ENCODE measurements at places on chromosomes 13 and 19.

DNA sequence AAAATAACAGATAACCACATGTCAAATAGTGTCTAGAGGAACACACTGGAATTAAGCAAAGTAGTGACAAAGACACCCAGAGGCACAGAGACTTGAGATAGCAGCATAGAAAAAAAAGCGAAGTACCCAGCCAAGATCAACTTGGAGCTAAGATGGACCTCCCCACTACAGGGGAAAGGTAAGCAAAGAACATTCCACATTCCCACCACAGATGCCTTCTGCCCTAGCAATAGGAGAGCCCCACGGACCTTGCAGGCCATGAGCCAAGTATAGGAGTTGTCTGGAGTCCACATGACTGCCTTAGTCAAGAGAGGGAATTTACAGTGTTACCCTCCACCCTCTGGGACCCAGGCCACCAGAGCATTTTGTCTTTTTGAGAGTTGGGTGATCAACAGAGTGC is 110.7 kb upstream of the SPRY2 start:
- no peak for DNase-seq

- no peak for DNase-seq
These were observed 27.5 kb downstream of the SPRYD7 start for GRCh38 chr13:49908637-49909036.

DNA sequence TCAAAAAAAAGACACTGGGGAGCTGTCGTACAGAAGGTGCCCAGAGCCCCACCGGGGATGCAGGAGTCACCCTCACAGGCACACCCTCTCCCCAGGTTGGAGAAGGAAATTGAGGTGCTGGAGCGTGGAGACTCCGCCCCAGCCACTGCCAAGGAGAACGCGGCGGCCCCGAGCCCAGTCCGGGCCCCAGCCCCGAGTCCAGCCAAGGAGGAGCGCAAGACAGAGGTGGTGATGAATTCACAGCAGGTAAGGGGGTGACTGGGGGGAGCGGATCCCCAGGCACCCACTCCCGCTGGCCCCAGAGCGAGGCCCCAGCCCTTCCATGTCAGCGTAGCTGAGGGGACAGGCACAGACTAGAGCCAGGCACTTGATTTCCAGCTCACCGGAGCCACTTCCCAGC is 19.9 kb upstream of the MISP start:
- no peak for DNase-seq

DNA sequence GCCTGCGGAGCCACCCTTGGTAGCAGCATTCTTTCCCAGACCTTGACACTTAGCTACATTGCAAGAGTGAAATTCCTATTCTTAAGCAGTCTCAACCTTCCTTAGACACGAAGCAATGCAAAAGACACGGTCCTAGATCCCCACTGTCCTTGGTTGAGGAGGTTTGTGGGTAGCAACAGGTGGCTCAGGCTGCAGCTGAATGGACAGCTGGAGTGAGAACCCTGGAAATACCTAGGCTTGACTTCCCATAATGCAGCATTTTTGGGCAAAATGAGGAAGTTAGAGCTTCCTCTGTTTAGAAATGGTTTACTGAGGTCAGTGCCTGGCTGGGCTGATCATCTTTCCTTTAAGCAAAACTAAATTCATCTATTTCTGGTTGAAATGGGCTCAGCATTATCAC is 296.6 kb downstream of the RFC3 start:
- no peak for DNase-seq

DNA sequence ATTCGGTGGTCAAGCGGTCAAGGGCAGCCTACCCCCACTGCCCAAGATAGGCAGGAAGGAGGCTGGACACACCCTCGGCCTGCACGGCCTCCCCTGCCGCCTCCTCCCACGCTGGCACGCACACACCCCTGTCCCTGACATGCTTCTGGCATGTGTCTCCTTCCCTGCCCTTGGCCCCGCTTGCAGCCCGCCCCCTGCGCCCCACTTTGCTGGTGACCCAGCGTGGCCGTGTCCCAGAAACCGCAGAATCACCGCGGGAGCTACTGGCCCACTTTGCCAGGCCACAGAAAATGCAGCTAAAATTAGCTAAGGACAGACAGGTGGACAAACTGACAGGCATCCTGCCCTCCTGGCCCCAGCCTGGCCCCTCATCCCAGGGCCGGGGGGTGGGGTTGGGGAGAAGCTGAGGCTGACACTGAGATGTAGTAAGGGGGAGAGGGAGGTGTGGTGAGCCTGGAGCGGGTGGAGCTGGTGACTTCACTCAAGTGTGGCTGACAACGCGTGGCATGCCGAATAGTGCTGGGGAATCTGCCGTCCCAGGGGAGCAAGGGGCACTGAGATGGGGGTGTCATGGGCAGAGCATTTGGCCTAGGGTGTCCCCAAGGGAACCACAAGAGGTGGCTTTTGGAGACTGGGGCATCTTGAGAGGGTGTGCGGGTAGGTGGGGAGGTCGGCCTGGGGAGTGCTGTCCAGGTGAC is 2.4 kb downstream of the SHANK1 start:
- DNase-seq: no peak

DNA sequence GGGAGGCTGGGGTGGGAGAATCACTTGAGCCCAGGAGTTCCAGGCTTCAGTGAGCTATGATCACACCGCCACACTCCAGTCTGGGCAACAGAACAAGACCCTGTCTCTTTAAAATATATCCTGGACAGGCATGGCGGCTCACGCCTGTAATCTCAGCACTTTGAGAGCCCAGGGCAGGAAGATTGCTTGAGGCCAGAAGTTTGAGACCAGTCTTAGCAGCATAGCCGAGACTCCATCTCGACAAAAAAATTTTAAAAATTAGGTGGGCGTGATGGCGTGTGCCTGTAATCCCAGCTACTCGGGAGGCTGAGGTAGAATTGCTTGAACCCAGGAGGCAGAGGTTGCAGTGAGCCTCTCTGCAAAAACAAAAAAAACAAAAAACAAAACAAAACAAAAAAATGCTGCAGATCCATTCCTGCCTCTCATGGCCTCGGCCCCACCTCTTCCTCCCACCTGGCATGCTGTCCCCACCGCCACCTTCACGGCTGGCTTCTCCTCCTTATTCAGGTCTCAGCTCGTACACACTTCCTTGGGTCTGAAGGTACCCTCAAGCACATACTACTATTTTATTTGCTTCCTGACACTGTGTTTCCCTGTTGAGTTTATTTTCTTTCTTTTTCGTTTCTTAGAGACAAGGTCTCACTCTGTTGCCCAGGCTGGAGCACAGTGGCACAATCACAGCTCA is 5.3 kb downstream of the RFX1 start:
- no peak for DNase-seq
